ENCODE measurements at places on chromosomes 13 and 19.

DNA sequence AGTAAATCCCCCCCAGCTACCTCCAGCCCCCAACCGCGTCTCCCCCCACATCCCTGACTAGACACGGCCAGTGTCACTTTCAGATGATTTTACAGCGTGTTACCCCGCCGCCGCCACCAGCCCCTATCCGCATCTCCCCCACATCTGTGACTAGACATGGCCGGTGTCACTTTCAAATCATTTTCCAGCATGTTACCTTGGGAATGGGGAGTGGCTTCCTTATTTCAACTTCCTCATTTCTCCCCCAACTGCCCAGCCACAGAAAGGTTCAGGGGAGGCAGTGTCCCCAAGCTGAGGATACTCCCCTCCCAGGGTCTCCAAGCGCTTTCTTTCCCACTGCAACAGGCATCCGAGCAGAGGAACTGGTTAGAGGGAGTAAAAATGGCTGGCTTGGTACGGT is 18.4 kb downstream of the ADGRL1 start:
- no peak for DNase-seq

DNA sequence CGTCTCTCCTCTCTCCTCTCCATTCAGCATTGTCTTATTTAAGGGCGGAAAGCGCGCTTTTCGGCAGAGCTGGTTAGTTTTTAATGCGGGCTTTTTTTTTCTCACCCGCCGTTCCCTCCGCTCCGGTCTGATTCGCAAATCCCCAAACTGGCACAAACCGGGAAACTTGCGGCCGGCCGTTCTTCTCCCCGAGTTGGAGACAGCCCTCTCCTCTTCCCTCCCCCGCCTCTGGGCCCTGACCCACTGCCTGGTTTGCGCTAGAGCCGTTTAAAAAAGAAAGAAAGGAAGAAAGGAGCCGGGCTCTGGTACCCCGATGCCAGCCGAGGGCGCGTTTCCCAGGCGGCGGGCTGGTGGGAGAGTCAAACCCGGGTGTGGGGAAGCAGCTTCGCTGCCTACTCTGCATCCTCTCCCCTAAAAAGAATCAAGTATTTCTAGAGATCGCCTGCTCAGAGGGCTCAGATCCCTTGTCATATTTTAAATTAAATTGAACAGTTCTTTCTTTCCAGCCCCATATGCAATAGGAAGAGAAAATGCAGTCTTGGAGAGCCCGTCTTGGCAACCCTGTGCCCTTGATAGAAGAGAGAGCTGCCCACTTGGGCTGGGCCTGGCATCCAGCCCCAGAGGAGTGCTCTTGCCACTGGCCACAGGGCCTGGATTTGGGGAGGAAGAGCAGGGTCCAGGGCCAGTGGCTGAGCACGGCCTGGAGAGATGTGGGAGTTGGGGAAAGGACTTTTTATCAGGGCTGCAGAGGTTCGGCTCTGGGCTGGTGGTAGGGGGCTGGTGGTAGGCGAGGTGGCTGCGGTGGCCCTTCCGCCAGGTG is 19.0 kb downstream of the NFIX start:
- no peak for DNase-seq

DNA sequence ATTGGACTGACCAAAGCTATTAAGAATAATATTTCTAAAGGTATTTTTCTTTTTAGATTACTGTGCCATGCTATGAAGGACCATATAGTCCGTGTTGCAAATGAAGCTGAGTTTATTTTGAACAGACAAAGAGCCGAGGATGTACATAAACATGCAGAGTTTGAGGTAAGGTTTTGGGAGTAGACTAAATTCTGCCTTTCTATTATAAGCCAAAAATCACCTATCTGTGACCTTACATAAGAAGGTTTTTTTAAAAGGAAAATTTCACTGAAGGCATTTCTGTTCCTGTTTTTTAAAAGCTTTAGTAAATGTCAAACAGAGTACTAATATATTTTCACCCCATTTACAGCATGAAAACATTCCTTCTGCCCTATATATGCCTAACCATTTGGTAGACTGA is 127.4 kb downstream of the MAB21L1 start:
- no peak for DNase-seq

DNA sequence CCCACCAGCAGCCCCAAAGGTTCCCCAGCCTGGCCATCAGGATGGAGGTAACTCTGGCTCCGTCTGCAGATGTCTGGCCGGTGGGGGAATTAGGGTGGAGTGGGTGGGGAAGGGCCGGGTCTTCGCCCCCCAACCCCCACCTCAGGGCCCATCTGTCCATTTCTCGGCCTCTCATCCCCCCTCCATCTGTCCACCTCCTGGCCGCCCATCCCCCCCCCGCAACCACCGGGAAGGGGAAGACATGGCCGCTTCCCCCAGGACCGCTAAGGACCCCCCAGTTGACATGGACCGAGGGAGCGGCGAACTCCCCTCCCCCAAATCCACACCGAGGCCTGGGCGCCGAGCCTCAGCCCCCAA is 793 bp downstream of the LRFN1 start:
- DNase-seq: no peak

GRCh38 chr13:27379694-27380641 is 44.5 kb upstream of the GTF3A start:
- no peak for DNase-seq

GRCh38 chr19:6069268-6069791 is 41.0 kb downstream of the RFX2 start:
- no peak for DNase-seq

GRCh38 chr19:29702161-29702962 is 12.7 kb downstream of the C19orf12 start:
- DNase-seq: no peak

DNA sequence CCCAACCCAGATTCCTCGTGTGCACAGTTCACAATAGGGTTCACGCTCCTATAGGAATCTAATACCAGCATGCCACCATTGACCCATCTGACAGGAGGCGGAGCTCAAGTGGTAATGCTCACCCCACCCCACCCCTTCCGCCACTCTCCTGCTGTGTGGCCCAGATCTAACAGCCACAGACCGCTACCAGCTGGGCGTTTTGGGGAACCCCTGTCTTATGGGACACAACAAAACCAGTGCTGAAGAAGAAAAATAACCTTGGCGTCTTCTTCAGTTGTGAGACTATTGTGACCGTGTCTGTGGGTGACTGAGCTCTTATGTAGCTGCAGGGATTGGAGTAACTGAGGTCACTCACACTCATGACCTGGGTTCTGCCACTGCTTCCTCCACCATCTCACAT is 5.2 kb upstream of the OR10H1 start:
- no peak for DNase-seq

GRCh38 chr19:6250024-6250615 is 29.7 kb downstream of the MLLT1 start:
- DNase-seq: no peak

- no peak for DNase-seq
These were observed 14.5 kb downstream of the KLK4 start for GRCh38 chr19:50896591-50897190.

DNA sequence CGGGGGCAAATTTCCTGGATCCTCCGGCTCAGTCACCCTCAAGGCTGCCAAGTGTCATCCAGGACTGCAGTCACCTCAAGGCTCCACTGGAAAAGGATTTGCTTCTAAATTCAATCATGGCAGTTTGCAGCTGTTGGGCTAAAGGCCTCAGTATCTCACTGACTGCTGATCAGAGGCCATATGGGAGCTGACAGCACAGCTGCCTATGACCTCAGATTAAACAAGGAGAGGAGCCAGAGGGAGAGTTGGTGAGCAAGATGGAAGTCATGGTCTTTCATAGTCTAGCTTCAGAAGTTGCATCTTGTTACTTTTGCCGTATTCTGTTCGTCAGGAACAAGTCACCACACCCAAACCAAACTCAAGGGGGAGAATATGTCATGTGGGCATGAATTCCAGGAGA is 849.7 kb downstream of the UQCRFS1 start:
- DNase-seq: no peak

DNA sequence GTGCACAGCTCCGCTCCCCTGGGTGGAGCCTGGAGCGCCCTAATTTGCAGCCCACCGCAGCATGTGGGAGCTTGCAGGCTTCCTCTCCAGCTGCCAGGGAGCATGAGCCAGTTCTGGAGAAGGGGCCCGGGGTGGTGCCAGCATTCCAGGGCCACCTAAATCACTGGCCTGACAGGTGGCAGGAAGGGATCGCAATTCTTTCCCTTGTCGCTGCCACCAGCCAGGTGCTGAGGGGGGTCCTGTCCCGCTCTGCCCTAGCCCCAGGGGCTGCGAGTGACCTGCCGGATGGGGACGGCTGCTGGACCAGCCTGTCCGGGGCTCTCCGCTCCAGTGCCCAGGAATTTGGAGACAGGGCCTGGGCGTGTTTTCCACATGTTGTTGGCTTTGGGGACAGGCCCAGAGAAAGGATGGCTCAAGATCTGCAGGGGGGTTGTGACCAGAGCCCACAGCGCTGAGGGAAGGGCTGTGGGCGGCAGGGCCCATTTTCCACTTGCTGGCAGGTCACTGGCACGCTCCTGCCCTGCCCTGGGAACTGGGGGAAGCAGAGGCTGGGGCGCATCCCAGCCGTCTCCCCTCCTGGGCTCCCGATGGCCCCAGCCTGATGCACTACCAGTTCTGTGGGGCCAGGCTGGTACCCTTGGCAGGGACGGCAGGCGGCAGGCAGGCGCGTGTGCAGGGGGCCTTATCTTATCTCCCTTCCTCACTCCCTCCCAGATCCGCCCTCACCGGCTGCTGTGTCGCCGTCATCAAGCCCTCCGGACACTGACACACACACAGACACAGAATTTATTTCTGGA is 9.5 kb downstream of the NDUFA11 start:
- DNase-seq: no peak

GRCh38 chr19:866769-867300 is 7.4 kb downstream of the CFD start:
- DNase-seq: no peak

DNA sequence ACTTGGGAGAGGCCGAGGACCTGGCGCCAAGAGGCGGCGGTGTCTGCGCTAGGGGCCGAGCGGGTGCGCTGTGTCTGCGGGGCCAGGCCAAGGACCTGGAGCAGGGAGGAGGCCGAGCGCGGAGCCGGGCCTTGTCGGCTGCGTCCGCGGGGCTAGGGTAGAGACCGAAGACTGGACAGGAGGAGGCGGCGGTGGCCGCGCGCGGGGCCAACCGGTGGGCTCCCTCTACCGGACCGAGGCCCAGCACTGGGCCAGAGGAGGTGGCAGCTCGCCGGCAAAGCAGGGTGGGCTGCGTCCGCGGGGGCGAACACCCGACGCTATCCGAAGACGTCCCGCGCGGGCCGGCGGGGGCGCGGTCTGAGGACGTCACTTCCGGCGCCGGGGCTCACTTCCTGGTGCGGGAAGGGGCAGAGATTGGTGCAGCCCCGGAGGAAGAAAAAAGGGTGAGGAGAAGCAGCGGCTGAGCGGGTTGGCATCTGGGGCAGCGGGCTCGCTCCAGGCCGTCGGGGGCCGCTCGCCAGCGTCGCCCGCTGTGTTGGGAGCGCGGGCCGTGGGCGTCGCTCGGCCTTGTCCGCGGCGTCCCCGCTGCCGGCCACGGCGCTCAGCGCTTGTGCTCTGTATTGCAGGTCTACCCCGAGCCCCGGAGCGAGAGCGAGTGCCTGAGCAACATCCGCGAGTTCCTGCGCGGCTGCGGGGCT is 38.3 kb downstream of the ARHGEF7 start:
- peak; percentile 94 for DNase-seq

- DNase-seq: no peak
These were observed 232.1 kb downstream of the DIAPH3 start for GRCh38 chr13:59931621-59932020.
